ENCODE measurements at places on chromosomes 5 and 9. TPM values are rescaled to one million over a fixed set of nuclear protein-coding genes. Genes with fewer than 3 reads are reported as not detected.

The SHISAL2B gene
- total RNA-seq, result not detected

The IL13 gene
- total RNA-seq, result 0.42 TPM

The RASEF gene
- 1.3 TPM for total RNA-seq

The EQTN gene
- not detected for total RNA-seq

The HACD4 gene
- not detected for total RNA-seq

The ASTN2 gene
- total RNA-seq, result 5.9 TPM

The NREP gene
- total RNA-seq, result 38.3 TPM

The PCDHGA8 gene
- 1.1 TPM for total RNA-seq

The TSLP gene
- 0.60 TPM for total RNA-seq

The LCN12 gene
- not detected for total RNA-seq
